ENCODE measurements at places on chromosomes 11 and 22. TPM values are rescaled to one million over a fixed set of nuclear protein-coding genes. Genes with fewer than 3 reads are reported as not detected.

GRCh38 chr11:81497202-81497804 is 1236.4 kb downstream of the FAM181B start:
- DNase-seq, result no peak

- no peak for DNase-seq
These were observed 584.0 kb downstream of the KCNA4 start for GRCh38 chr11:29432719-29433325.

The ZNF280A gene
- not detected for total RNA-seq

The CHST1 gene
- total RNA-seq, result 0.37 TPM

DNA sequence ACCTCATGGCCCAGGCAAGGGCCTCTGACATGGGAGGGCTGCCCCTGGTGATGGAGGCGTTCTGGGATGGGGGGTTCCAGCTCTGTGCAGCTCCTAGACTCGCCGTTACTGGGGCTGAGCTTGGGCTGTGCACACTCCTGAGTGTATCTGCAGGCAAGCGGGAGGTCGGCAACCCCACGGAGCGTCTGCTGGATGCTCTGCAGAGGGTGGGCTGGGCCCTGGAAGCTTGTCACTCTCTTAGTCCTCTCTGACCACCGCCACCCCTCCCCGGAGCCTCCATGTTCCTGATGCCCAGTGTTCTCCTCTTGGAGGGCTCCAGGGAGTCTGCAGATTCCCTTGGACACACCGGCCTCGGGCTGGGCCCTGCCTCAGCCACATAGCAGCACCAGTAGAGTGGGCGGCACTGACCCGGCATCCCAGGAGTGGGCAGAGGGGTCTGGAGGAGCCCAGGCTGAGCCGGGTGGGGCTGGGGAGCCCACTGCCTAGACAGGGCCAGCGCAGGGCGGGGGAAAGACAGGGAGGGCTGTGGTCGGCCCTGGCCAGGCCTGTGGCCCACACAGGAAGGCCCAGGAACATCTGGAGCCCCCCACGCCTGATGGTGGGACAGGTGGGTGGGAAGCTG is 20.6 kb upstream of the MUC5B start:
- DNase-seq, result no peak

GRCh38 chr11:528815-529727 is 6.3 kb downstream of the HRAS start:
- no peak for DNase-seq

DNA sequence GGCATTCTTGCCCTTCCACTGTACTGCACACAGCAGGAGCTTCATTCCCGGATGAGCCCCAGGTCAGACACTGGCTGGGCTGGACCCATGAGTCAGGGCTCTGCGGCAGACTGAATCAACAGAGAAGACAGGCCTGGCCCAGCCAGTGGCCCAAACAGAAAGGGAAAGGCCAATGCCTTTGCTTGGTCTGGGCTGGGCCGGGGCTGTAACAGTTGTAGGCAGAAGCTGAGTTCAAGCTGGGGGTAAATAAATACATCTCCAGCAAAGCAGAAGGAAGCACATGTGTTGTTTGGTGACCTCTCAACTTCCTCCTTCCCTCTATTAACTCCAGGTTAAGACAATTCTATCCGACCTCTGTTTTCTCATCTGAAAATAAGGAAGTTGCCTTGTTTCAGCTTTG is 1.8 kb upstream of the SMIM35 start:
- DNase-seq, result no peak

GRCh38 chr11:72617080-72617762 is 57.0 kb downstream of the PDE2A start:
- no peak for DNase-seq

- DNase-seq, result no peak
These were observed 43.2 kb upstream of the RDX start for GRCh38 chr11:110339456-110340250.

DNA sequence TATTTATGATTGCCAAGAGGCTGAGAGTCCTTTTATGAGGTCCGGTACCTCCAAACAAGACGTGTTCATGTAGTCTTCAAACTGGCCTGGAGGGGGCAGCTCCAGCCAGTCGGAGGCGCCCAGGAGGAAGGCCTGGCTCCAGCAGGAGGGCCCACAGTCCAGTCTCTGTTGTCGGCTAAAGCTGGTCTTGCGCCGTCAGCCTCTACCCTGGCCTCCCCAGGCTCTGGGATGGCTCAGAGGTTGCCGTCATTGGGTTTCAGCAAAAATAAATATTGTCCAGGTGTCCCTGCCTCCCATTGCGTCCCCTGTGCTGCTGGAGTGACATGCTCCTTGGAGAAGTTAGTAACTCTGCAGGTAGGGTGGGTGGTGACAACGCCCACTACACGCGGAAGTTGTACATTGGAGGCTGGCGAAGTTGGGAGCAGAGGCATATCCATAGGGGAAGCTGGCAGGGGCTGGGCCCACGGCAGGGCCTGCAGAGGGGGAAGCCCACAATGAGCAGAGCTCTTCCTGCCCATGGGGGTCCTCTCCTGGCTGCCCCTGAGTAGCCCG is 1.0 kb upstream of the SLC25A1 start:
- DNase-seq, result no peak

The CHRDL2 gene
- total RNA-seq, result not detected

DNA sequence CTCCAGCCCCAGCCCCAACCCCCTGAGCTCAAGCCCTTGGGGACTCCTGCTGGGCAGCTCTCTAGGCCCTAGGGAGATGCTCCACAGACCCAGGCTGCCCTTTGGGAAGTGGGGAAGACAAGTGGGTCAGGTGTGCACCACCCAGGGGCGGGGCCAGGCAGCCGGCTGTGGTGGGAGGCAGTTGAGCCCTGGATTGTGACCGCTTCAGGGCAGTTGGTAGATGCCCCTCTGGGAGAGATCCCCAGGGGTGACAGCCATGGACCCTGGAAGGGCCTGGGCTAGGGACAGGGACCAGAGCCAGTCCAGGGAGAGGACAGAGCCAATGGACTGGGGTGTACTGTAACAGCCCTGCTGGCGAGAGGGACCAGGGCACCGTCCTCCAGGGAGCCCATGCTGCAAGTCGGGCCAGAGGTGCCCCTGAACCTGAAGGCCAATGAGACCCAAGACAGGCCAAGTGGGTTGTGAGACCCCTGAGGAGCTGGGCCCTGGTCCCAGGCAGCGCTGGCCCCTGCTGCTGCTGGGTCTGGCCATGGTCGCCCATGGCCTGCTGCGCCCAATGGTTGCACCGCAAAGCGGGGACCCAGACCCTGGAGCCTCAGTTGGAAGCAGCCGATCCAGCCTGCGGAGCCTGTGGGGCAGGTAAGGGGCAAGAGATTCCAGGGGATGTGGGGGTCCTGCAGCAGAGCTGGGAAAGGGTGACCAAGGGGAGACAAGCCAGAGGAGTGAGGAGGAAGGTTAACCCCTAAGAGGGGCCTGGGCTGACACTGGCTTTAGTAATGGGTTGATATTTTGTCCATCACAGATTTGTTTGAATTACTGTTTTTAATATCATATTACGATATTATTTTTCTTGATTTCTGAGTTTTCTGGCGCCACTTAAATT is at the start of gene IGLL5:
TSS of gene IGLL5 (plus strand) at position 196 of the 883 bp plus-strand sequence. CDS start at position 434, 238 bp downstream.
- no peak for DNase-seq

The C22orf31 gene
- total RNA-seq, result not detected

The ADM2 gene
- total RNA-seq, result 0.12 TPM

GRCh38 chr11:79482800-79483199 is 42.0 kb upstream of the TENM4 start:
- no peak for DNase-seq

The GVQW3 gene
- 2.0 TPM for total RNA-seq

DNA sequence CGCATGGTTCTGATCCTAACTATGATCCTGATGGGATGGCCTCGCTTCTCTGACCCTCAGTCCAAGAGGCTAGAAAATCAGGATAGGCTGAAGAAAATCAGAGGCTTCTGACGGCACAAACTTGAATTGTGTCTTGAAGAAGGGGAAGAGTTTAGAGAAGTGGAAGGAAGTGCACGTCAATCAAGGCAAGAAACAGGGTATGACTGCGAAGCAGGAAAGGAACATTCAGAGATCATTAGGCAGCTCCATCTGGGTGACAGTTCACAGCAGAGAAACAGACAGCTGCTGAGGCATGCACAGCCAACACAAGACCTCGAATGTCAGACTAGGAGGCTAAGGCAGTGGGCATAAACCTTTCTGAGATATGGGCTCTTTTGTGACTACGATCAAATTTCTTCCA is 29.3 kb downstream of the CLPB start:
- DNase-seq, result no peak

The UBQLN3 gene
- total RNA-seq, result 0.84 TPM

DNA sequence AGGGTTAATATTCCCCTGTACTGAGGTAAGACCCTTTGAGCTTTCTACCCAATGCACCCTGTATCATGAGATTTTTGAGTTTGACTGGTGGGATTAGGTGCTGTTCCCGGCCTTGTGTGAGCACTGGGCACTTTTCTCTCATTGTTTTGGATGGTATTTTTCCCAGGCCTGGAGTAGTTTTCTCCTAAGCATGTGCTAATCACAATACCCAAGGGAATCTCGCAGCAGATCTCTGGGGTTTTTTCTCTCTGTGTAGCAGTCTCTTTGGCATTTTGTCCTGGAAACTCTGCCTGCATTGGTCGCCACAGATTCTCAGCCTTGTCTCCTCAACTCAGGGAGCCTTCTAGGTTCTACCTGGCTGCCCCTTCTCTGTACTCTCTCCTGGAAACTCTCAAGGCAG is 19.9 kb downstream of the IGHMBP2 start:
- DNase-seq, result no peak

DNA sequence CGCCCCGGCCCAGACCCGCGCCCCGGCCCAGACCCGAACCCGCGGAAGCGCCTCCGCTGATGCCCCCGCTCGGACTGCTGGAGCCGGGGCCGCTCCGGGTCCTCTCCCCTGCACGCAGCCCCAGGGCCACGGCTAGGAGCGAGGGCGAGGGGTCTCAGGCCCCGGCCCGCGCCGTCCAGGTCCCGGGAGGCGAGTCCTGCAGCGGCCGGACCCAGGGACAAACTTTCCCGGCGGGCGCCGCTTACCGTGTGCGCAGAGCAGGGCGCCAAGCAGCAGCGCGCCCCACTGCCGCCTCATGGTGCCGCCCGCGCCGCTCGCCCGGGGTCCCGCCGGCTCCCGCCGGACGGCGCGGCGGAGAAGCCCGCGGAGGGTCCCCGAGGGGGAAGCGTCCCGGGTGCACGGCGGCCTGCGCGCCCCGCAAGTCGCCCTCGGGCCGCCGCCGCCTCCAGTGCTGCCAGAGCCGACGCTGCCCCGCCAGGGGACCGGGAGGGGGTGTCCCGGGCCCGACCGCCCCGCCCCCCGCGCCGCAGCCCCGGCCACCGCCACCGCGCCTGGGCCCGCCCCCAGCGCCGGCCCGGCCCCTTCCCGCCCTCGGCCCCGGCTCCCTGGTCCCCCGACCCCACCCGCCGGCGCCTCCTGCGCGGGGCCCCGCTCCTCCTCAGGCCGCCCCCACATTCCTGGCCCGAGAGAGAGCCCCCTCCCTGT is at the start of gene LRP4:
TSS of gene LRP4 (minus strand) at position 468 of the 705 bp plus-strand sequence. CDS start at position 297, 171 bp downstream.
- DNase-seq, result no peak

DNA sequence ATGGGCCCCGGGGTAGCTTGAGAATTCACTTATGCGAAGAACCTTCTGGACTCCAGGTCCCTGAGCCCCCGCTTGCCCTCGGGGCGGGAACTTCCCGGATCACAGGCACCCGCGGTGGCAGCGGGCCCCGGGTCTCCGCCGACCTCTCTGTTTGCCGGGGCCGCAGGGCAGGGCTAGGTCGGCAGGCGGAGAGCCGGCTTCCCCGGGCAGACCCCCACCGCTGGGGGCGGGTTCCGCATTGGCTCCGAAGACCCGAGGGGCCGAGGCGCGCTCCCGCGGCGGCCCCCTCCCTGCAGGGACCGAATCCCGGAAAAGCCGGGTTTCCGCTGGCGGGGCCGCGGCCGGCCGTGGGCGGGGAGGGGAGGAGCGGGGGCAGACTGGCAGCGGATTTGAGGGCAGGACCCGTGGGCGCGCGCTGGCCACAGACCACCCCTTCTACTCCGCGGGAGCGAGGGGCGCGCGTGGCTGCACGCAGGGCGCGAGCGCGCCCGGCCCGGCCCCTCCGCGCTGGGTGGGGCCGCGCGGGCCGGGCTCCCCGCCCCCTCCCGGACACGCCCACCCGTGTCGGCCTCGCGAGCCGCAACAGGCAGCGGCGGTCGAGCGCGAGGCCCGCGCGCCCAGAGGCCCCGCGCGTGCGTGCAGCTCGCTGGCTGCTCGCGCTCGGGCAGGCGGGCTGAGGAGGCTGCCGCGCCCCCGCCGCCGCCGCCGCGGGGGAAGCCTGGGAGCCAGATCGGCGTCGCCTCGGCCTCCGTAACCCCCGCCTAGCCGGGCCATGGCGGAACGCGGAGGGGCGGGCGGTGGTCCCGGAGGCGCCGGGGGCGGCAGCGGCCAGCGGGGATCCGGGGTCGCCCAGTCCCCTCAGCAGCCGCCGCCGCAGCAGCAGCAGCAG is at the start of gene PACS1:
TSS of gene PACS1 (plus strand) at position 558 of the 889 bp plus-strand sequence. CDS start at position 773, 215 bp downstream.
- no peak for DNase-seq

DNA sequence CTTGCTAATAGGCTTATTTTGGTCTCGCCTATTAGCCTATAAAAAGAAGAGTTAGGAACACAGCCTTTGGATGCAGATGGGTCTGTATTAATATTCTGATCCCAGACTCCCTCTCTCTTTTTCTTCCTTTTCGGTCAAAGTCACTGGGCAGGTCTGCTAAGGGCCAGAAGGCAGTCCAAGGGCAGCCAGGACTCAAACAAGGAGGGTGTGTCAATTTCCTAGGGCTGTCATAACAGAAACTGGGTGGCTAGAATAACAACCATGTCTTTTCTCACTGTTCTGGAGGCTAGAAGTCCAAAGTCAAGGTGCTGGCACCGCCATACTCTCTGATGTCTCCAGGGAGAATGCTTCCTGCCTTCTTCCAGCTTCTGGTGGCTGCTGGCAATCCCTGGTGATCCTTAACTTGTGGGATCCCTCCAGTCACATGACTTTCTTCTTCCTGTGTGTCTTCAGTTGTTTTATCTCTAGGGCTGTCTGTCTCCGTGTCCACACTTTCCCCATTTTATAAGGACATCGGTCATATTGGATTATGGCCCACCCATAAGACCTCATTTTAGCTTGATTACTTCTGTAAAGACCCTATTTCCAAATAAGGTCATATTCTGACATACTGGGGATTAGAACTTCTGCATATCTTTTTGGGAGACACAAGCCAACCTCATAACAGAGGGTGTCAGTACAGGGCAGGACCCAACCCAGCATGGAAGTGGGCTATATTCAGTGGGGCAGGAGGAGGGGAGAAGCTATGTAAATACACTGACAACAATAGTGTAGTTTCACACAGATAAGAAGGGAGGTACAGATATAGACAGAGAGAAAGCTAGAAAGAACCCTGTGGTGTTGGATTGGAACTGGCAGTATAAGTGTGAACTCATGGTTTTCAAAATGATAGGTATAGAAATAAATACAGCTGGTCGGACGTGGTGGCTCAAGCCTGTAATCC is 5.9 kb upstream of the CSF2RB start:
- DNase-seq, result no peak

DNA sequence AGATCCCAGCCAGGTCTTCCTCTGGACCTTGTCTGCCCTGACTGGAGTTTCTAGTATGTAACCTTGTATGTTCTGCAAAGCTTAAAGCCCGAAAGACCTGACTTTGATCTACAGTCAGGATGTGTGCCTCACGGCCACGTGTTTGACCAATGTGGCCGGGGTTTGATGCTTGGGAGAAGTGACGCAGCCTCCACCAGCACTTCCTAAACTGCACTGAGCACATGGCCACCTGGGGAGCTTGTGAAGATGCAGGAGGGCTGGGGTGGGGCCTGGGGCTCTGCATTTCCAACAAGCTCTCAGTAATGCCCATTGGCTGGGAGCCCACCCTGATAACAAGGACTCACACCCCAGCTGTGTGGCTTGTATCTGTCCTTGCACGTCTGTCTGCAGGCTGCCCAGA is 53.2 kb downstream of the NAT10 start:
- DNase-seq, result no peak

GRCh38 chr11:75346912-75347647 is 4.4 kb downstream of the ARRB1 start:
- DNase-seq, result no peak

- DNase-seq, result no peak
These were observed 24.6 kb downstream of the PPIL2 start for GRCh38 chr22:21690401-21690801.
